ENCODE measurements at places on chromosomes 5 and 9. TPM values are rescaled to one million over a fixed set of nuclear protein-coding genes. Genes with fewer than 3 reads are reported as not detected.

GRCh38 chr5:78547731-78548615 lies 100.6 kb downstream of the LHFPL2 start:
- DNase-seq, result peak; percentile 94

- DNase-seq, result no peak
These were observed 585.5 kb upstream of the RGMB start for GRCh38 chr5:98187945-98188344.

- DNase-seq, result no peak
These were observed 204.0 kb downstream of the GADD45G start for GRCh38 chr9:89808756-89809181.

DNA sequence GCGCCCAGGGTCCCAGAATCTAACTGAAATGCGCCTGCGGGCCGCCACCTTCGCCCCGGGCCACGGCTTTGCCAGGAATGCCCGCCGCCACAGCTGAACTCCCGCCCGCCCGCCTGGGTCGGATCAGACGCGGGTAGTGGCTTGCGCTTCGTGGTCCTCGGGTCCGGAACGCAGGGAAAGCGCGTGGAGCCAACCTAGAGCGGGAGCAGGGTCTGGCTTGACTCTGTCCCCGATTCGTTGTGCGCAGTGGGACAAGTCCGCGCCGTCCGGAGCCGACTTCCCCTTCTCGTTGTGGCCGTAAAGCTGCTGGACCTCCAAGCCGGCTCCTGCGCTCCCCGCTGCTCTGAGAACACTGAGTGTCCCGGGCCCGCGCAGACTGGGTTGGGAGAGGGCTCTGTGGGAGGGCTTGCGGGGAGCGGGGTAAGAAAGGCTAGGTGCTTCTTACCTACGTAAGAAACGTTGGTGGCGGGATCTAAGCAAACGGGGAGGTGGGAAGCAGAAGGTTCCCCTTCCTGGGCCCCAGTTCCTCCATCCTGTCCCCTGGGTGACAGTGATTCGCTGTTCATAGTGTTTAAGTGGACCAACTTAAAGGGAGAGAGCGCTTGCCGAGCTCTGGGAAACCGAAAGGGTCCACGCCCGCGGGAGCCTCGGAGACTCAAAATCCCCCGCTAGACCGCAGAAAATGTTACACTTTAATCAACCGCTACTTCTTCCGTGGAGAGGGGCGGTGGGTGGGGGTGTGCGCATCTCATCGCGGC lies 4.4 kb upstream of the FOXE1 start:
- no peak for DNase-seq

The MAMDC4 gene
- 2.0 TPM for total RNA-seq

GRCh38 chr5:9156282-9156681 lies 389.6 kb downstream of the SEMA5A start:
- no peak for DNase-seq

- no peak for DNase-seq
These were observed 47.8 kb downstream of the THOC3 start for GRCh38 chr5:175920231-175920811.

The ROR2 gene
- 21.8 TPM for total RNA-seq

The KCNT1 gene
- total RNA-seq, result not detected

DNA sequence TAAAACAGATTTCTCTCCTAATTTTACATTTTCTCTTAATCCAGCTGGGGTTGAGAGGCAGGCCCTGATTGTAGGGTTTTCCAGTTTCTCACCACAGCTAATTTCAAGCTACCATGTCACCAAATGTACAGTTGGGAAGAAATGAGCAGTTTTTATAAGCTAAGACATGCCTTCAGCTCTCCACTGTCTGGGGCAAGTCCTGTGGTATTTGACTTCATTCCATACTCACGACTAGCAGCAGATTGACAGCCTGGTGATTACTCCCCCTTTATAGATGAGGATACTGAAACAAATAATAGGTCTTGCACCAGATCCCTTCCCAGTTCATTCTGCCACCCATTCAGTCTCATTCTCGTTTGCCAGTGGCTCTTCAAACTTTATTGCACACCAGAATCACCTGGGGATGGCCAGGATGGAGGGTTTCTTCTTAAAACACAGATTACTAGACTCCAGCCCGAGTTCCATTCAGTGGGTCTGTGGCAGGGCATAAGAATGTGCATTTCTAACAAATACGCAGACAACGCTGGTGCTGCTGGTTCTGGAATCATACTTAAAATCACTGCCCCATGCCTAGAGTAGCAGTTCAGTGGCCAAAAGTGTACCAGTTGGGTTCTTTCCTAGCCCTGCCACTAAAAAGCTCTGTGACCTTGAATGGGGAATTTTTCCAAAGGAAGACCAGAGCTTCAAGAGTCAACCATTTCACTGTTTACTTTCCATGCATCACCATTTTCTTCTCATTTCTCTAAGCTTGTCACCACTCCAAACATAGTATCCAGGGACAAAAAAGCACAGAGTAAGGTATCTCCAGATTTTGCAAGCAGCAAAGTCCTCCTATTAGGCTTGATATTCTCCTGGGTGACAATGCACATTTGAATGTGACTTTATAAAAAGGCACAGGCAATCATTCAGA lies 64.3 kb downstream of the CSNK1A1 start:
- DNase-seq, result no peak

The C9orf72 gene
- 10.3 TPM for total RNA-seq

DNA sequence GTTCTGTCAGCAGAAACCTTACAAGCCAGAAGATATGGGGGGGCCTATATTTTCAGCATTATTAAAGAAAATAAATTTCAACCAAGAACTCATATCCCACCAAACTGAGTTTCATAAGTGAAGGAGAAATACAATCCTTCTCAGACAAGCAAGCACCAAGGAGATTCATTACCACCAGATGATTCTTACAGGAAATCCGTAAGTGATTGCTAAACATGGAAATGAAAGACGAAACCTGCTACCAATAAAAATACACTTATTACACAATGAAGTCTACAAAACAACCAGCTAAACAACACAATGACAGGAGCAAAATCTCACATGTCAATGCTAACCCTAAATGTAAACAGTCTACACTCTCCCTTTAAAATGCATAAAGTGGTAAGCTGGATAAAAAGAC lies 17.8 kb upstream of the C9orf72 start:
- DNase-seq, result no peak

GRCh38 chr5:128197896-128198522 lies 114.4 kb downstream of the SLC12A2 start:
- DNase-seq, result no peak

DNA sequence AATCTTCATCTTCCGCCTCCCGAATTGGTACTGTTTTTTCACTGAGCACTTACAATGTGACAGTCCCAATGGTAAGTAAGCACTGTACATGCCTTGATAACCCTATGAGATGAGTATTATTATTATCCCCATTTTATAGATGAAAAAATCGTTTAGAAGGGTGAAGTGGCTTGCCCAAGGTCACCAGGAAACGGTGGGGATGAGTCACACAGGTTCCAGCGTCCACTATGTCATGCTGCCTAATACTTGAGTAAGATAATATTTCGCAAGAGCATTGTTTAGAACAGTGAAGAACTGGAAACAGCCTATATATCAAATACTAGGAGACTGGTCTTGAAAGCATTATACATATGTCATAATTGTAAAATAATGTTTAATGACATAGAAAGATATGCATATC lies 12.9 kb downstream of the HAND1 start:
- no peak for DNase-seq

The GALNT12 gene
- 2.7 TPM for total RNA-seq

The IL13 gene
- not detected for total RNA-seq

GRCh38 chr5:139651043-139651834 lies 3.1 kb downstream of the CXXC5 start:
- DNase-seq, result peak; percentile 83

DNA sequence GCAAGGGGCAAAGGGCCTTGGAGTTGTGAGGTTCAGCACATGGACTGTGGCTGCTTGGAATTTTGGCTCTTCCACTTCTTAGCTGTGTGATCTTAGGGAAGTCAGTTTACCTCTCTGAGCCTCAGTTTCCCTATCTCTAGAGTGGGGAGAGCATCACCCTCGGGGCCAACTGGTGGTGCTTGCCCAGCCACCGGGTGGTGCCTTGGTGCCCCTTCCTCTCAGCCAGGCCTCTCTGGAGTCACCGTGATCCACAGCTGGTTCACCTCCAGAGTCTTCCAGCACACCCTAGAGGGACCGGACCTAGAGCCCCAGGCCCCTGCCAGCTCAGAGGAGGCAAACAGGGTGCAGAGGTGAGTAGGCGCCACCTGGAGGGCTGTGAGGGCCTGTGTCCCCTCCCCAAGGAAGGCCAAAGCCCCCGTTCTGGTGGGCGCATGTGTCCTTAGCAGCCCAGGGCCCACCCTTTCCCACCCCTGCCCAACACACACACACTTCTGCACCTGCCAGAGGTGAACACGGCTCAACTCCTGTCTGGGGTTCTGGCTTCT lies 7.7 kb downstream of the ADGRD2 start:
- no peak for DNase-seq

The STPG3 gene
- not detected for total RNA-seq

- peak; percentile 38 for DNase-seq
These were observed 13.6 kb upstream of the SLC22A4 start for GRCh38 chr5:132280371-132281240.

The FBP2 gene
- not detected for total RNA-seq

- no peak for DNase-seq
These were observed 281.0 kb downstream of the EFNA5 start for GRCh38 chr5:107389775-107390148.

GRCh38 chr9:128404560-128404959 lies 16.1 kb upstream of the CERCAM start:
- no peak for DNase-seq

The CDC20B gene
- not detected for total RNA-seq

GRCh38 chr5:97591781-97592180 lies 408.7 kb upstream of the RIOK2 start:
- DNase-seq, result no peak

DNA sequence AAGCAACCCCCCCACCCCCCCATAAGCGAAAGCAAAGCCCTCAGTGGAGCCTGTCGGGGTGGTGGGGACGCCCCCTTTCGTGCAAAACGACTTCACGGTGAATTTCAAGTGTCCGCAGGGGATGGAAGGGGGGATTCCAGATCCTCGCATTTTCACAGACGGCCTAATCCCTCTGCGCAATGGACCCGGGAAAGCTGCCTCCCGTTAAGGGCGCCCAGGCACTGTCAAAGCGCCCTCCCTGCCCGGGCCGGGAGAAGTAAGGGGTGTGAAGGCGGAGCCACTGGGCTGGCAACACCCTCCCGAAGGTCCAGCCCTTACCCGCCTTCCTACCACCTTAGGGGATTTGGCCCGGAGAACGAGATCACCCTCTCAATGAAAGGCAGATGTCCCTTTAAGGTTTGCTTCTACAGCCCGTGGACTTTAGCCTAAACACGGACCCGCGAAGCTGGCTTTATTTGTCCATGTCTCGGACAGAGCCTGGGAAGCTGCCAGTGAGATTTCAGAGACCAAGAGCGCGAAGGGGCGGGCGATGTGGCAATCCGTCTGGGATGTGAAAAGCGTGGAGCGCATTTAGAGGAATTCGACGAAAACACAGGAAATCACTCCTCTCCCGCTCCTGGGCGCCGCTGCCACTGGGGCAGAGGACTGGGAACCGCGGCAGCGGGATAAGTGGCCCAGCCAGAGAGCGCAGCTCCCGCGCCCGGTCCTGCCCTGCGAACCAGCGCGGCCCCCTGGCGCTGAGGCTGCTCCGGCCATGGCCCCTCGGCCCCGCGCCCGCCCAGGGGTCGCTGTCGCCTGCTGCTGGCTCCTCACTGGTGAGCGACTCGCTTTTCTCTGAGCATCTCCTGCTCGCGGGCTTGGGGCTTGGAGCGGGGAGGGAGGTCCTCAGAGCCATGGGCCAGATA lies at the start of the genes ITGA1 and PELO:
Gene ITGA1 (plus strand): TSS at position 317 of the 905 bp plus-strand sequence. CDS start 438 bp downstream, at position 755.
Gene PELO (plus strand): TSS at position 317 of the 905 bp plus-strand sequence. CDS start 12,479 bp downstream, outside the sequence.
- DNase-seq, result peak; percentile 90

DNA sequence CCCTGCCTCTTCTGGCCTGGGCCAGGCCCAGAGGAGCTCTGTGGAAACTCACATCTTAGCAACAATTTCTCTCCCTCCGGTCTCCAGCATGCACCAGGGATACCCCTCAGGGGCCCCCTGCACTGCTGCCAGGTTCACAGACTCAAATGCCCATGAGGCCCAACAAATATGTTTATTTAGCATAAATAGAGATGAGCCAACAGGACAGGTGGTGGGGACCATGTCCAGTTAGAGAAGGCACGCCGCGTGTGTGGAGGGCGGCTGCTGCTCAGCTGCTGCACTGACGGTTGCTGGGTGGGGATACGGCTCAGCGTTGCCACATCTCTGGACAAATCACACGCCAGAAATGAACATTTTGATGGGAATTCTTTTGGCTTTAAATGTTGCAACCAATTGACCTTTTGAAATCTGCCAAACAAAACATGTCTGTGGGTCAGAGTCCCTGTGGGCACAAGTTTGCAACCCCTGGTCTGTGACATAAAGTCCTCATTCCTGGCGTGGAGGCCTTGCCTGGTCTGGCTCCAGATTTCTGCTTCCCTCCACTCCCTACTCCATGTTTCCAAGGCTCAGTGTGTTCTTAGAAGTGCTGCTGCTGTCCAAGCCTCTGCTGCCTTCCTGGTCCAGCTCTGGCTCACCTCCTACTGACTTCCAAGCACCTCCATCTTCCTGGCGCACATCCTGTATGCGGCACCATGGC lies 88.9 kb downstream of the AMBP start:
- peak; percentile 89 for DNase-seq

The DNM1 gene
- 2.5 TPM for total RNA-seq

DNA sequence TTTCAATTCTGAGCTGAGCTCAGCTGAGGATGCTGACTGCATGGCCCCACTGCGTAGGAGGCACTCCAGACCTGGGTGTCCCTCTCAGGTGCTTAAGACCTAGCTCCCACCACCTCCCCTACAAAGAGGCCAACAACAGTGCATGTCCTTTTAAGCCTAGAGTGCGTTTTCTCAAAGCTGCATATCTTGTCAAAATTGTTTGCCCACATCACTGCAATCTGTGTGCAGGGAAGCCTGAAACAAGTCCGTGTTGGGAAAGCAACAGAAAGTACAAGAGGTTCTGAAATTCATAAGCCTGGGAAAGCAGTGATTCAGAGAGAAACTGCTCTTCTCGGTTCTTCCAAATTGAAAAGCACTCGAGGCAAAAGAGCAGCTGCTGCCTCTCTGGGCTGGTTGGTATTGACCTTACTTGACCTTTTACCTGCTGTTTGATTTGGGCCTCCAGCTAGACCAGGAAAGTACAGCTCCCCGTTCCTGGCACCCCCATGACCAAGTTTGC lies 238.4 kb downstream of the NR2F1-AS1 start:
- DNase-seq, result no peak

GRCh38 chr5:10700516-10700915 lies 60.5 kb downstream of the DAP start:
- no peak for DNase-seq

- DNase-seq, result no peak
These were observed 23.0 kb upstream of the NR3C1 start for GRCh38 chr5:143426437-143426991.

The TTC1 gene
- total RNA-seq, result 77.0 TPM

DNA sequence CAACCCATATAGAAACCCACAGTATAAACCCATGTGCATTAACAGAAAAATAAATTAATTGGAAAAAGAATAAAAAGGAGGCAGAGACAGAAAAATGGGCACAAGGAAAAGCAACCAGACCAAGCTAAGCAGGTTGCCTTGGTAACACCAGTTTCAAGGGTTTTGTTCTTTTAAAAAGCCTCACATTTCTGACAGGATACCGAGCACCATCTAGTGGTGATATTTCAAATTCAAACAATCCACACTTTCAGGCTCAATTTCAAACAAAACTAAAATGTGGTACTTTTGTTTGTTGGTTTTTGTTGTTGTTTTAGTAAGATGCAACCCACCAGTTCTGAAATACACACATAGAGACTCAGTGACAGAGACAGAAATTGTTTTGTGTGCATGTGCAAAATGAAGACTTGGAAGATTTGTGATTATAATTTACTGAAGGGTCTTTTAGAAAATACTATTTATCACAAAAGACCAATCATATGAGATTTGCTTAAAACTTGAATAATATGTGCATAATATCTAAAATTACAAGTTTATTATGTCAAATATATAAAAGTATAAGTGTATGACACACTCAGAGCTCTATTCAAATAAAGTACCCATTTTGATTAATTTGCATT lies 318.2 kb downstream of the SLCO4C1 start:
- no peak for DNase-seq

The PCDHGC5 gene
- total RNA-seq, result 1.7 TPM

The FBLL1 gene
- 0.43 TPM for total RNA-seq

All from right atrium auricular region (tissue), 2 donors.